Stimulated activated CD8-positive, alpha-beta memory T cell treated with anti-CD3 and anti-CD28 coated beads, Interleukin-7, amount 100 ng/mL, for 4 hours (primary cell): ENCODE measurements at places on chromosomes 4 and X.

DNA sequence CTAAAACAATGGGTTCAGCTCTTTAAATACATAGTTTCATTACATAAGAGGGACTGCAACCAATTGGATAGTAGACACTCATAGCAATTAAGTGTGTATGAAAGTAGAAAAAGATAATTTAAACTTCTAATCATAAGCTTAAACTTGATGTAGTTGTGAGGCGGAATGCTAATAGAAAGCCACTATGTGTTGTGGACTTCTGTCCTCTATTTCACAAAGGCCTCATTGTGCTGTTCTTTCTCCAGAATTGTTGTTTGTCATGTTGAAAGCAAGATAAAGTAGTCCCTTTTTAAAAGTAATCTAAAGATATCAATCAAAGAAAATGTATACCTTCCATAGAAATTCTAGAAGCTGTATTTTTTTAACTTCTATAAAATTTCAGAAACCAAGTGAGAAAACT is 329.4 kb downstream of the KLHL4 start:
- no peak for DNase-seq

DNA sequence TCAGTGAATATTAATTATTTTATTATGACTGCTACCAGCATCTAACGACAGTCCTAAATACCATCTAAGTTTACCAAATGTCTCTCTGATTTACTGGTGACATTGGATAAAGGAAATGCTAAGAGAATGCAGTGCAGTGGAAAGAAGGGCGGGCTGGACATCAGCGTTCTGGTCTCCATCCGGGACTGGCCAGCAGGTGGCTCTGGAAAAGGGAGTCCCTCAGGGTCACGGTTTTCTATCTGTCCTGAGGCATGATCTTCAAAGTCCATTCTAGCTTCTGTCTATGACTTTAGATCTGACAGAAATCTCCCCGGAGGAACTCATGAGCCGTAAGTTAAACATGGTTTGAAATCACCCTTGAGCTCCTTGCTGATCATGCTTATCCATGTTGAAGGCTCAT is 3.3 kb downstream of the TRIM2 start:
- DNase-seq: no peak

DNA sequence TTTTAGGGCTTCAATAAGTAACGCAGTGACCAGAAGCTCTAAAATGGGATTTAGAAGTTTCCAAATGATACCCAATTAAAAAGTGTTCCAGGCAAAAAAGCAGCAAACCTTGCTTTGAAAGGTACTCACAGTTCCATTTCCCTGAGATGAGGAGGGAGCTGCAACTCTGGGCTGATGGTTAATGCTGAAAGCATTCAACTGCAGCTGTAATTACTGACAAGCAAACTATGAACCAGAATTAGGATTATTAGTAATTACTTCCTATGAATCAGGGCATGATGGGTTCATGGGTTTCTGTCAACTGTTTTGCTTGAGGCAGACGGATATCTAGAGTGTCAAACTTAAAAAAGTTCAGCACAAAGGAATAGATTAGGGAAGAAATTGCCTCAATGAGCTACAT is 357.4 kb downstream of the STIM2 start:
- DNase-seq: no peak

DNA sequence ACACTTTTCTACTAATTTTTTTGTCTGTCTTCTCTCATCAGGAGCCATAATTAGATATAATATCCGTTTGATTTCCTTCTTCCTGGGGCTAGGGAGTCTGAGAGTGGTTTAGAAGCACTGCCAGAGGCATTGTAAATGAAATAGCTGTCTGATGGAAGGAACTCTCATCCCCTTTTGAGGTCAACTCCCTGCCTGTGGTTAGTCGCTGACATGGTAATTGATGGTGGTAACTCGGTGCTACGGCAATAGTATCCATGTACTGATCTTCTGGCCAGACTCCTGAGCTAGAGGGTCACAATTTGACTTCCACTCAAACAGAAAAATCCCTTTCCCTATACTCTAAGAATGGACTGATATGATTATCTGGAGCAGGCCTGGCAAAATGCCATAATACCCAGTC is 108.1 kb upstream of the TRPC5 start:
- DNase-seq: no peak

- no peak for DNase-seq
These were observed 1115.4 kb downstream of the STPG2 start for GRCh38 chr4:97027728-97028410.

- DNase-seq: no peak
These were observed 99.6 kb upstream of the INTU start for GRCh38 chr4:127533028-127533700.

- no peak for DNase-seq
These were observed 20.2 kb downstream of the MMRN1 start for GRCh38 chr4:89914609-89915550.

DNA sequence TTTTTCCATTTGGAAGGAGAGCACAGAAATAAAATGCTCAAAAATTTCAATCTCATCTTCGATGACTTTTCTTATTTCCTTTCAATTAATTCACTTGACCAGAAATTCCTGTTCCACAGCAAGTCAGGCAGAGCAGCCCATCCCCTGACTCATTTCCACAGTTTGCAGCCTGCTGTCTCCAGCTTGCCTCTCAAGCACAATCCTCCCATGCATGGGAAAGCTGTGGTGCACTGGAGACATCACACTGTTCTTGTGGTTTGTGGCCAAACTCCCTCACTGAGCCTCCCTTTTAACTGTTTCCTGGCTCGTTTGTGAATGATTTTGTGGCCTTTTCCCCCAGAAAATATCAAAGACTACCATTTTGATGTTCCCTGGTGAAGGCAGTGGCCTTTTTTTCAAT is 114.0 kb upstream of the ENPEP start:
- no peak for DNase-seq

- DNase-seq: no peak
These were observed 20.4 kb upstream of the FBXW7 start for GRCh38 chr4:152556283-152556682.

- DNase-seq: no peak
These were observed 54.5 kb upstream of the HPSE start for GRCh38 chr4:83389037-83389720.

GRCh38 chrX:40383360-40383759 is 197.4 kb upstream of the ATP6AP2 start:
- no peak for DNase-seq

GRCh38 chr4:76974150-76974549 is 24.6 kb downstream of the SEPTIN11 start:
- DNase-seq: no peak

DNA sequence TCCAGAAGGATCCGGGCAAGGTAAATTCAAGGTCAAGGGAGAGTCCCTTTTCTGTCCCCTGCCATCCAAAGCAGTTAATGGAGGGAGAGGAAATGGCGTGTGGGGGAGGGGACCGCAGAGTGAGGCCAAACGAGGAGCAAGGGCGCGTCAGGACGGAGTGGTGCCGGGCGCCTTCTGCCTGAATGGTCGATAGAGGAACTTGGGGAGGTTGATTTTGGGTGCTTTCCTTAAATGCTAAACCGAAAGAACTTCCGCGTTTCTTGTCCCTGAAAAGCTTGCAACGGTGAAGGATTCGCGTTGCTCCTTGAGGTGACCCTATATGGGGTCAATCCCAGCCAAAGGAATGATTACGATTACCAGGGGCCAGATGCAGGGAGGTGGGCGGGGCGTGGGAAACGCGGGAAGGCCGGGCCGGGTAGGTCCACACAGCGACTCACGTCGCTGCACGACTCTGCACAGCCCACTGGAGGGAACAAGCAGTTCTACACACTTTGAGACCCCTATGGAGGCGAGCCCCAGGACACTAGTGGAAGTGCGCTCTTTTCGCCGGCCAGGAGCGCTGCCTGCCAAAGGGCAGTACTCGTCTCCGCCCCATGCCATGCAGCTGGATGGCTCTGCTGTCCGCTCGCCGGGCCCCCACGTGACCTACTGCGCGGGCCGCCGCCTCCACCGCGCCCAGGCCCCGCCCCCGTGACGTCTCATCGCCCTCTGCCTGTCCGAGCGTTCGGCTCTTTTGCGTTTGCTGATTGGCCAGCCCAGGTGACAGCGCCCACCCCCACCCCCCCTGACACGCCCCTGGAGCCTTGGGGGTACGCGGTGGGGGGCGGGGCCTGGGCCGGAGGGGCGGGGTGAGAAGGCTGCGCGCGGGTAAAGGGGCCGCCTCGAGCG is 452 bp upstream of the GK start:
- peak; percentile 77 for DNase-seq

DNA sequence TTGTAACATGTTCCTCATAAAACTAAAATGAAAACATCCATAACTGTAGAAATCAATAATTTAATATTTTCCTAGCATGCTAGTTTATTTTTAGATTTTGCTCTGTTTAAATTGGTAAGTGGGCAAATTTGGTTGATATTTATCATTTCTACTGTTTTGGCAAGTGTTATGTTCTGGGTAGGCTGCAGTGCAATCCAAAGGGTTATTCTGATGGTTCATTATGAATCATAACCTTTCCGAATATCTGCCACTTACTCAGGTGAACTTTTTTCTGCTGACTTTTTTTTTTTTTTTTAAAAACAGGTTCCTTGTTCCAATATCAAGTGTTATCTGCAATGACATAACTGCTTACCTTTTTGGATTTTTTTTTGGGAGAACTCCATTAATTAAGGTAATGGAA is 52.0 kb downstream of the CDS1 start:
- no peak for DNase-seq
